Ovary (tissue), 10 donors: ENCODE measurements at places on chromosomes 6 and 20. TPM values are rescaled to one million over a fixed set of nuclear protein-coding genes. Genes with fewer than 3 reads are reported as not detected.

GRCh38 chr6:168177103-168177891 is 98.3 kb upstream of the FRMD1 start:
- DNase-seq: no peak

- no peak for DNase-seq
These were observed 10.7 kb downstream of the ZBTB24 start for GRCh38 chr6:109472132-109472995.

GRCh38 chr6:8556370-8557013 is 121.1 kb upstream of the SLC35B3 start:
- no peak for DNase-seq

- DNase-seq: no peak
These were observed 3.3 kb upstream of the RSPO3 start for GRCh38 chr6:127115084-127115655.

DNA sequence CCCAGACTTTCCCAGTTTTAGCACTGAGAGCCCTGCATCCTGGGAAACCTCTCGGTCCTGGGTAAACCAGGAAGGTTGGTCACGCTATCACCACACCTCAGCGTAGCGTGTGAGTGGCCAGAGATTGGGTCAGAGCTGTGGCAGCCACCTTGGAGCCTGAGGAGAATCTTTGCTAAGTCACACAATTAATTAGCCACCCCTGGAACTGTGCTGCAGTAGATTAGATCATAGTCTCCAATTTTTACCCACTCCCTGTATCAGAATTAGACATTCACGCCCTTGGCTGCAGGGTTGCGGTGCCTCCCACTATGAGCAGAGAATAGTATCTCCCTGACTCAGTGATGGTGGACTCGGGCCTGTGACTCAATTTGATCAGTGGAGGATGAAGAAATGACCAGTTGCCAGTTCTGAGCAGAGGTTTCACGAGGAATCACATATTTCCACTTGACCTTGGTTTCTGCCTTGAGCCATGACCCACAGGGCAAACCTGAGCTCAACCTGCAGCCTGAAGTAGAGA is 6.0 kb upstream of the PTGIS start:
- DNase-seq: no peak

- DNase-seq: no peak
These were observed 70.5 kb upstream of the FAM184A start for GRCh38 chr6:119148825-119149525.

GRCh38 chr6:166664135-166664534 is 37.1 kb upstream of the RPS6KA2 start:
- no peak for DNase-seq

DNA sequence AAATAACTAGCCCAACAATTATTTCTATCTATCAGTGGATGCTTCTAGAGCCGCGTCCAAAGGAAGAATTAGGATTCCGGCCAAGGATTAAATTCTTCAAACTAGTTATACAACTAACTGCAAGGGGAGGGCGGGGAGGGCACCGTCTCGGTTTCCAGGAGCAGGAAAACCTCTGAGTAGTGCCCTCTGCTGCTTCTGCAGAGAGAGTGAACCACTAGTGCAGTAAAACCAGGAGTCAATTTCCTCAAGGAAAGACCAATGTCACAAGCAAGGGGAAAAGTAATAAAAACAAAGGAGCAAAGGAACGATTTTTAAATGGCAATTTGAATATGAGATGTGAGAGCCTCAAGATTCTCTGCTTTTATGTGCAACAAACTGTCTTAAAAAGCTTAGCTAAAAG is 16.5 kb upstream of the UBE2J1 start:
- DNase-seq: peak; percentile 59

- peak; percentile 12 for DNase-seq
These were observed 32.0 kb downstream of the POM121L2 start for GRCh38 chr6:27280064-27280539.

DNA sequence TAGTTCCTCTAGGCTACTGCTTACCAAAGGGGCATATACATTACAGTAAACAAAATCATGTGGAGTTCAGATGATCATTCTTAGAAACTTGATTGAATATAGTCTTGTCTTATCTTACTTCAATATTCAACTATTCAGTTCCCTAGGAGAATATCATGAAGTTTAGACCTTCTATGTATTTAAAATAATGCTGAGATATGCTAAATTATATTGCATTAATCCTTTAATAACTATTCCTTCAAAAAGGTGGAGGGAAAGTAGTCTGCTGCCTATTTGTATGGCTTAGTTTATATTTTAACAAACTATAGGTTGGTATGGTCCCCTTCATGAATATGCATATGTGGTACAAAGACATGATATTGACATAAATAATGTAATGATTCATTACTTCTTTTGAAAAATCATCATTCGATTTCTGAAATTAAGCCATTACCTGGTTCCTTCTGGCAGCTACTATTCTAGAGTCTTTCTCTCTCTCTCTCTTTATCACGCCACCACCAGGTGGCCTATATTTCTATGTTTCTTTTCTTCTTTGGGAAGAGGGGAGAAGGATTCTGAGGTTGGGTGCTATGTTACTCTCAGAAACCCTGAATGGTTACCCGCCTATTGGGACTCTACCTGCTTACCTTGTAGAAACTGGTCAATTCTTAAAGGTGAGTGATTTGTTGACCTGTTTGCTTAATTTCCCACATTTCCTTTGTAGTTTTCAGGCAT is 855.8 kb downstream of the HACE1 start:
- DNase-seq: no peak

GRCh38 chr20:17822039-17822438 is 122.3 kb downstream of the BANF2 start:
- DNase-seq: no peak

- no peak for DNase-seq
These were observed 31.6 kb upstream of the LY86 start for GRCh38 chr6:6556738-6557503.

DNA sequence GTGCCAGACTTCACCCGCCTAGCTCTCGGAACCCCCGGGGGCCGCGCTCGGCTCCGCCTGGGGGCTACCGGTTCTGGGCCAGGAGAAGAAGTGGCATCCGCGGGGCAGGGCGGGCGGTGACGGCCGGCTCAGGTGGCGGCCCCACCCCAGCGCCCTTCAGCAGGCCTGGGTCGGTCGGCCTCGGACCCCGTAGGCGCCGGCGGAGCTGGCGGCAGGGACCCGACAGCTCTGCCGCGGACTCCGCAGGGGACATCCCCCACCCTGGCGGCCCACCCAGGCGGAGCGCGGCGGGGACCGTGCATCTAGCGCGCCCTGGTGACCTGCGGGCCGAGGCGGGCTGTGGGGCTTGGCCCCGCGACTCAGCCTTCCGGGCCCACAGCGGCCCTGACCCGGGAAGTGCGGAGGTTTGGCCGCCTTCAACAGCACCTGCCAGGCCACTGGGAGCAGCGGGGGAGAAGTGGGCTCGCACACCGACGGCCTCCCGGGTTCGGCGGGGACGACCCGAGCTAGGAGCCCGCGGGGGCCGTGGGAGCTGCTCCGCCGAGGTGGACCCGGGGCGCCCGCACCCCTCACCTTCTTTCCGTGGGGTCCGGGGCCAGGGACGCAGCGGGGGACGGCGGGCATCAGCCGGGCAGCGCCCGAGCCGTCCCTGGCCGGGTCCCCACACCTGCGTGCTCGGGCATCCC is 87.1 kb downstream of the TMEM242 start:
- DNase-seq: peak; percentile 47

DNA sequence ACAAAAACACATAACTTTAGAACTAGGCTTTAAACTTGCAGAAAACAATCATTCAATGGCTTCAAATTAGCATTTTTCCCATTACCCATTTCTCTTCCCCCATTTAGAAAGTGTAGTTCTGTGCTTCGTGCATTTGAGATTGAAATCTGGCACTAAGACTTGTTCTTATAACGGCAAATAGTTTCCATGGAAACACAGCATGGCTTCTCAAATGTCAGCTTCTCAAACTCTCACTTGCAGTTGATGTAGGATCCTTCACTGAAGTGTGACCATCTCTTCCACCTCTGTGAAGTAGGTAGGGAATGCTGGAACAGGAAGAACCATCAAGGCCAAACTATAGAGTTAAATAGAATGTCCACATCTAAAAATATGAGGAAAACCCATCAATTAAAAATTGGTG is 52.2 kb downstream of the MANEA start:
- no peak for DNase-seq

Gene SLC2A10
- 16.7 TPM for total RNA-seq

Gene PAX1
- not detected for total RNA-seq

Gene ZNF391
- 8.9 TPM for total RNA-seq

Gene CYP21A2
- total RNA-seq: 7.5 TPM

Gene RGS17
- 0.69 TPM for total RNA-seq

Gene NR2E1
- total RNA-seq: not detected

Gene SOX12
- 8.2 TPM for total RNA-seq

Gene THBS2
- total RNA-seq: 53.9 TPM
